ENCODE measurements at places on chromosomes 5 and 9.

DNA sequence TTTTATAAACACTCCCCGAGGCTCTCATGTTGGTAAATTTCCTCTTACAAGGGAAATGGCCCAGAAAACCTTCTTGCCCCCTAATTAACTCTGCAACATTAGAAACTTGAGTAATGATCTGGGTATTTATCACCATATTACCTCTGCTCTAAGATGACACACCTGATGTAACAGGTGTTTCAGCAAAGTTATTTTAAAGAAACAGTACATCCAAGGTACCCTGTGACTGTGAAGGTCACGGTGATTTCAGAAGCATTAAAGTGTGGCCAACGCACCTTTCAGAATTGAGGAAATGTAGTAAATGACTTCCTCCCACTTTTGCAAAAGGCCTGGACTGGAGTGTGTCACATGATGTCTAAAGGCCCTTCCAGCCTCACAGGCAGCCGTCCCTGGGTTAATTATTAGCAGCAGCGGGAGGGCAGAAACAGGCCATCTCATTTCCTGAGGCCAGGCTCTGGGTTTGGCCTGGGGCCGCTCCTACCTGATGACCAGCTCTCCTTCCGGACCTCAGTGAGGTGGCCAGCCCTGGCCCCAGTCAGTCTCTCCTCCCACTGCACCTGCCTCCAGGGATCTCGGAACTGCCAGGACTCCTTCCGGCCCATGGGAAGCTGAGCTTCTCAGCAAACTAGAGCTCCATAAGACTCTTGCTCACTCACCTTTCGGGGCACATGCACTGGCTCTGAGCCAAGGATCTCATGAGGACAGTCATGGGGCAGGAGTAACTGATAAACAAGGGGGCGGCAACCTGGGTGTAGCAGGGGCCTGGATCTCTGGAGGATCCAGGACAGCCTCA lies 20.7 kb downstream of the PTPN3 start:
- DNase-seq, result no peak

DNA sequence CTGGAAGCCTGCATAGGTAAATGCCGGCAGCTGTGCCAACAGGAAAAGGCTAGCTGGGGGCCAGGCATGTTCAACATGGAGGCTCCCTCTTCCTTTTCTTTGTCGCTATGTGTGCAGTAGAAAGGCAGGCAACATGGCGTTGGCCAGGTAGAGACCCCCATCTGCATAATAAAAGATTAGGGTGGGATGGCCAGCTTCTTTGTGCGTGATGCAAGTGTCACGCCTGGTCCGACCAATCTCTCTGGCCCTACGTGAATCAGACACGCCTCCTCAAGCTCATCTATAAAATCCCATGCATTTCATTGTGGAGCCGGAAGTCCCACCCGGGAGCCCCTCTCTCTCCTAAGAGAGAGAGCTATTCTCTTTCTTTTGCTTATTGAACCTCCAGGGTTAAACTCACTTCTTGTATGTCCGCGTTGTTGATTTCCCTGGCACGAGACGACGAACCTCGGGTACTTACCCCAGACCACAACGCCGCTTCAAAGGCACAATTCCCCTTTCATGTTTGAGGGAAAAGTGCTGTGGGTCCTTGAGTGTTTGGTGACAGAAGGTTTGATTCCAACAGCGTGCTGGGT lies 25.0 kb upstream of the C5orf47 start:
- no peak for DNase-seq

GRCh38 chr5:54309691-54310432 lies 511 bp downstream of the ARL15 start:
- no peak for DNase-seq

- DNase-seq, result no peak
Observed at GRCh38 chr5:7087719-7088297, 308.1 kb upstream of the ADCY2 start.

DNA sequence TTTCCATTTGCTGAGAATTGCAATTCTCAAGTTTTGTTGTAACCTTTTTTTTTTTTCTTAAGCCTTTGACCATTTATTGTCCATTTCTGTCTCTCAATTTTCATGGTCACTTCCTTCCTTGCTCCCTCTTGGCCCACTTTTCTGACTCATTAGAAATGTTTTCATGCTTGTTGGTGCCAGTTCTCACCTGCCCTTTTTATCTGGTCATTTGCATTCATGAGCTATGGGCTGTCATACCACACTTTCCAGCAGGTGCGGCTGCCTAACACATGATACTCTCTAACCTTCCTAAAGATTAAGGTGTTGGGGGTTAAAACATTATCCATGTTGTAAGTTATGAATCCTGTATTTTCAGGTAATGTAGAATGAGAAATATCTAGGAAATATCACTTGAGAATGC lies 150.5 kb upstream of the TLX3 start:
- DNase-seq, result no peak

DNA sequence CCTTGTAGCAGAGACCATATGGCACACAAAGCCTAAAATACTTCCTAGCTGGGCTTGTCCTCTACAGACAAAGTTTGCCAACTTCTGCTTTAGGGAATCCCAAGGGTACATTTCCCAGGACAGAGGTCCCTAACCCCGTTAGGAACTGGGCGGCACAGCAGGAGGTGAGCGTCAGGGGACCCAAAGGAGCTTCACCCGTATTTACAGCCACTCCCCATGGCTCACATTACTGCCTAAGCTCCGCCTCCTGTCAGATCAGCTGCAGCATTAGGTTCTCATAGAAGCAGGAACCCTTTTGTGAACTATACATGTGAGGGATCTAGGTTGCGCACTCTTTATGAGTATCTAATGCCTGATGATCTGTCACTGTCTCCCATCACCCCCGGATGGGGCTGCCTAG lies 88.5 kb upstream of the TRPM3 start:
- no peak for DNase-seq

DNA sequence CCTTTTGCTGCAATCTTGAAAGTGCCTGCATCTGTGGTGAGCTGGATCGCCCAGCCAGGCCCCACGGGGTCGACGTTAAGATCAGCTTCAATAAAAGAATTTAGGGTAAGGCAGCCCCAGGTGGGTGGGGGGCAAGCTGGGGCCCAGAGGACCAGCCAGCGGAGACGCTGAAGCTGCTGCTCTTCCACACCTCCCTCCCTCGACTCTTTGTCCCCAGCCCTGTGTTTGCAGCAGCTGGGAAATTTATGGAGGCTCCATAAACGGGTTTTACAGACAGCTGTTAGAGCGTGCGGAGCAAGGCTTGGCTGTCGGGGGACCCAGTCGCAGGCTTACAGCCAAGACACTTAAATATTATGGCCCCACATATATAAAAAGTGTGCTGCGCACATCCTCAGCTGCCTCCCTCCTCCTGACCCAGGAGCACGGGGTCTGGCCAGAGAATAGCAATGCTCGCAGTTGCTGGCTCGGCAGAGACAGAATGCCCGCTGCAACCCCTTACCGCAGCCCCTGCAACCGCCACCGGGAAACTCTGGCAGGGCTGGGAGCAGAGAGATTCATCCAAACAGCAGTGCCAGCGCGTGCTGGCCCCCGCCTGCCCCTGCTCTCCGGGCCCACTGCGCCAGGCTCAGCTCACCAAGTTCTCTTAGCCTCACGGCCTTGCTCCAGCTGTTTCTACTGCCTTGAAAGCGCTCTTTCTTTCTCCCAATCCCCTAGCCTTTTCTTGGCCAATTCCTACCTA lies 28.4 kb upstream of the MVB12B start:
- no peak for DNase-seq

GRCh38 chr5:55051357-55051756 lies 27.3 kb downstream of the GZMK start:
- DNase-seq, result no peak

- DNase-seq, result no peak
Observed at GRCh38 chr9:13215791-13216554, 63.5 kb downstream of the MPDZ start.

- no peak for DNase-seq
Observed at GRCh38 chr9:130138171-130138653, 34.0 kb upstream of the NCS1 start.

GRCh38 chr9:8844549-8844948 lies 1045.0 kb upstream of the DMAC1 start:
- no peak for DNase-seq

All from GF-D8 (cell line).